Astrocyte (in vitro differentiated cells and primary cell): ENCODE measurements at places on chromosomes 13 and 19. TPM values are rescaled to one million over a fixed set of nuclear protein-coding genes. Genes with fewer than 3 reads are reported as not detected.

Gene DAND5
- total RNA-seq = 0.14 TPM in 1 of 2 replicates, not detected in the other

- H3K27ac ChIP-seq = no peak overlapping the region
- DNase-seq = peak; percentile 27
- no peak overlapping the region for H3K4me3 ChIP-seq
- peaks cover 7% of the 10 kb centered on the region for H3K36me3 ChIP-seq
- H3K27me3 ChIP-seq = no peaks in the 10 kb centered on the region
- peaks cover 47% of the 10 kb centered on the region for H3K4me1 ChIP-seq
Observed at GRCh38 chr13:23655321-23655720, 85.1 kb downstream of the TNFRSF19 start.

DNA sequence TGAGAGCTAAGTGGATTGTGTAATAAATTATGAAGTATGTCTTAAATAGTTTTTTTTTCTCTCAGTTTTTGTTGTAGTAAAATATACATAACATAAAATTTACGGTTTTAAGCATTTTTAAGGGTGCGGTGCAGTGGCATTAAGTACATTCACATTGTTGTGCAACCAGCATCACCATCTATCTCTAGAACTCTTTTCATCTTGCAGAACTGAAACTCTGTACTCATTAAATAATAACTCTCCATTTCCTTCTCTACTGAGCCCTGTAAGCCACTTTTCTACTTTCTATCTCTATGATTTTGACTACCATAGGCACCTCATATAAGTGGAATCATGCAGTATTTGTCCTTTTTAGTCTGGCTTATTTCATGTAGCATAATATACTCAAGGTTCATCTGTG is 87.1 kb downstream of the GJA3 start:
- no peak overlapping the region for H3K27ac ChIP-seq
- no peak for DNase-seq
- no peaks in the 10 kb centered on the region for H3K4me1 ChIP-seq
- H3K27me3 ChIP-seq = no peaks in the 10 kb centered on the region

GRCh38 chr13:48804821-48805601 is 151.3 kb downstream of the CYSLTR2 start:
- DNase-seq = peak; percentile 65
- no peaks in the 10 kb centered on the region for H3K4me1 ChIP-seq
- H3K4me3 ChIP-seq = no peak overlapping the region
- H3K27ac ChIP-seq = no peak overlapping the region
- H3K27me3 ChIP-seq = no peaks in the 10 kb centered on the region
- H3K36me3 ChIP-seq = no peaks in the 10 kb centered on the region

DNA sequence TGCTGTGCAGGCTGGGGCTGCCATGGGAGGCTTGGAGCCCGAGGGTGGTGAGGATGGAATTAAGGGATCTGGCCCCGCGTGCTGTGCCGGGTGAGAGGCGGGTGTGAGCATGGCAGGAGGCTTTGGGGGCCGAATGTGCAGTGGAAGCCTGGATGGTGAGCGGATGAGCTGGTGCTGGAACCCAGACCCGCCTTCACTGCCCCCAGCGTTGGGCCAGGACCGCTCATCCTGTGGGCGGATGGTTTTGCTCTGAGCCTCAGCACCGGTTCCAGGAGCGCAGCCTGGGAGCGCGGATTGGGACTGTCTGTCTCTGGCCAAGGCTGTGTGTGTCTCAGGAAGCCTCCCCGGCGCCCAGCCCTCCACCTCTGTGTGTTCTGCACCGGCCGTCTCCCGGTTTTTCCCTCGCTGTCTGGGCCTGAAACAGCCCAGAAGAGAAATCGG is 16.7 kb downstream of the KDM4B start:
- no peak overlapping the region for H3K4me3 ChIP-seq
- H3K27me3 ChIP-seq = no peaks in the 10 kb centered on the region
- H3K4me1 ChIP-seq = peaks cover 20% of the 10 kb centered on the region
- DNase-seq = no peak
- H3K36me3 ChIP-seq = no peaks in the 10 kb centered on the region
